ENCODE measurements at places on chromosomes 7 and 10.

GRCh38 chr10:31318854-31319601 is at the start of gene ZEB1:
TSS of gene ZEB1 (plus strand) at chr10:31319216. CDS start at chr10:31319235, 19 bp downstream.
- no peak for DNase-seq

- peak; percentile 66 for DNase-seq
These were observed 77.1 kb upstream of the DUSP5 start for GRCh38 chr10:110420401-110421193.

DNA sequence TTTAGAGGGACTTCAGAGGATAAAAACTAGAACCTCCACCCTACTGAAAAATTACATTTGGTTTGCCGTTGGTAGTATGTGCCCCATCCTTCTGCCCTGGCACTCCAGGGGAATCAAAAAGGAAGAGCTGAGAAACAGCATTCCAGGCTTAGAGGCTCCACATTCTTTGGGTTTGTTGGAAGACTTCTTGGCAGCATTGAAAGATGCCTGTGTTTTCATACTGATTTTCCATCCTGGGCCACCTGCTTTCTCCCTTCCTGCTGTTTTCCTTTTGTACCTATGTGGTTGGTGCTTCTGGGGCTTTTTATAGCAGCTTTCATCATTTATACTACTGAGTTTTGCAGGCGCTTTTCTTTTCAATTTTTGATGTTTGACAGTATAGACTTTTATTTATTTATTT is 61.7 kb downstream of the AUTS2 start:
- DNase-seq: no peak

DNA sequence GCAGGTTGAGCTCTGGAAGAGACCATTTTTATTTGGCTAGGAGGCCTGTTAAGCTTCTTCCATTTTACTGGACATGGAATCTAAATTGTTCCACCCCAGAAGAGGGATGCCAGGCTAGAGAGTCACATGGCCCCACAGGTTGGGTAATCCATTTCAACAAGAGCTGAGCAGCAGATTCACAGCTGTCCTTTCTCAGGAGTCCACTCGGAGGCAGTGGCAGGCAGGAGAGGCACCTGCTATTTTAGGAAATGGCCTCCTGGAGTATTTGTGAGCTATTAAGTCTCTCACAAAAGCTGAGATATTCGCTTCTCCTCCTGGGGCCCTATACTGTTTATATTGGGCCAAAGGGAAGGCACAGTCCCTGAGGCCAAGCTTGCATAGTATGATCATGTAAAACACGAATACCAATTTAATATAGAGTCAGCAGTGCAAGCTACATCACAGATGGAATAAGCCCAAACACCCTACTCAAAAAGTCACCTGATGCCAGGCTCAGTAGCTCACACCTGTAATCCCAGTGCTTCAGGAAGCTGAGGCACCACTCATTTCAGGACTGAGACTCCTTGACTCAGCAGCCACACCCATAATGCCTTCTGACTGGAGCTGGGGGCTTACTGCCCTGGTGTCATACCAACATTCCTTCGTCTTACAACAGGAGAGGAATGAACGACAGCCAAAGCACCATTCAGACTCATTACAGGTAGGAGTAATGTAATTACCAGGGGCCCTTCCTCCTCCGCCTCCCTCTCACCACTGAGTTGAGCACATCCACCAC is 124.1 kb downstream of the LMBR1 start:
- no peak for DNase-seq

GRCh38 chr10:111103196-111103840 is 26.5 kb downstream of the ADRA2A start:
- DNase-seq: no peak

DNA sequence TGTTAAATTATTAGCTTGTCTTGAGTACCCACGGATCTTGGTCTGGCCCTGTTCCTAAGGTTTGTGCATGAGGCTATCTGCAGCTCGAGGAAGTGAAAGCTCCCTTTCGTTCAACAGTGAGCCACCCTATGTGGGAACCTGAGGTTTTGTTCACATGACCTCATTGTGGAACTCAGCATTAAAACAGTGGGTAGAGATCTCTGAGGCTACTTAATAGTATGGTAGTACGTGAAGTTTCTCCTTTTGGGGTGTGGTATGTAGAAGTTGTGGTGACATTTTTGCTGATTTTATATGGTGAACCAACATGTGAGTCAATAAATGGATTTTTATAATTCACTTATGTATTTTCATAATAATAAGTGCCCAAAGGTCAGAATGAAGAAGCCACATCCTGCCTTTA is 252.7 kb upstream of the FERD3L start:
- peak; percentile 80 for DNase-seq

DNA sequence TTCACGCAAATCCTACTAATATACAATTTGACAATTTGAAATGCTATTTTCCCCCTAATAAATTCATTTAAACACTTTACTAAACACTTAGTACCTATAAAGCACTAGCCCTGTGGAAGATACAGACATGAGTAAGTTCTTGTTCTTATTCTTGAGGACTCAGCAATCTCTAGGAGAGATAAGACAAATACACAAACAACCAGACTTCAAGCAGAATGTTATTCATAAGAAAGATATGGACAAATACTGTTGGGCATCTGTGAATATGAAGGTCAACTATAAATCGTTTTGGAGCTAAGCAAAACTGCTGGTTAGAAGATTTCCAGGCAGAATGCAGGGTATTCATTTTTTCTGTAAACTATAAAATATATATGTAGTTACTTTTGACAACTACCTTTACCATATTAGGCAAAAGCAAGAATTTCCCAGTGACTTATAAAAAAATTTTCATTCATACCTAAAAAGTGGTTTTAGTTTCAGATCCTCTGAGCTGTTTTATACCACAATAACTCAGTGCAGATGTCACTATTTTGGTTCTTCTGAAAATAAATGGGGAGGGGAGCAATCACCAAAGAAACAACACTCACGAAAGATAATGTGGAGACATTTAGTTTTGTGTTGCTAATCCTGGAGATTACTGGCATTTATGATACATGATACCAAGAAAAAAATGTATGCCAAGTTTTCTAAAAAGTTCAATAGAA is 3.8 kb downstream of the VPS41 start:
- no peak for DNase-seq

DNA sequence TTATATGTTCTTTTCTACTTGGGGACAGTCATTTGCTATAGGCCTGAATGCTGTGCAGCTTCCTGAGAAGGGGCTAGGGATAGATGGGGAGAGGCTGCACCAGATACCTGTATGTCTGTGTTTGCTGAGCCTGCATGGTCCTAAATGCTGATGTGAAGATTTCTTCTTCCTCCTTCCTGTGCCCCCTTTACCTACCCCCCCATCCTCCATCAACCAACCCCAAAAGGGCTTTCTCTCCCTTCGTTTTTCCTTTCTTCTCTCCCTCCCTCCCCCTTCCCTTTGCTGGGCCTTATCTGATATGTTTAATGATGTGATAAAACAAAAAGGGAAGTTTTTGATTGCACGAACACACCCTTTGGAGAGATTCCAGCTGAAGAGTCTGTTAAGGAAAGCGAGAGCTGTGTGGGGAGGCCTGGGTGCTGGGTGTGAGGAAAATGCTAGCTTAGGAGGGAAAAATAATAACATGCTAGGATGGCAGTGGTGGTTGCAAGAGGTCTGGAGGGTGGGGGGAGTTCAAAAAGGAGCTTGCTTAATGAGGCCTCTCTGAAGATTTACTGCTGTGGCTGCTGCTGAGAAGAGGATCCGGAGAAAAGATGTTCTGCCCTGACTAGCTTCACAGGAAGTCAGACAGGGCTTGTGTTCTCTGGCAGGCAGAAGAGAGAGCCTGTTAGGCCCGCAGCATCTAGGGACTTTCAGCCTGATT is 101.8 kb downstream of the SAMD9 start:
- no peak for DNase-seq

DNA sequence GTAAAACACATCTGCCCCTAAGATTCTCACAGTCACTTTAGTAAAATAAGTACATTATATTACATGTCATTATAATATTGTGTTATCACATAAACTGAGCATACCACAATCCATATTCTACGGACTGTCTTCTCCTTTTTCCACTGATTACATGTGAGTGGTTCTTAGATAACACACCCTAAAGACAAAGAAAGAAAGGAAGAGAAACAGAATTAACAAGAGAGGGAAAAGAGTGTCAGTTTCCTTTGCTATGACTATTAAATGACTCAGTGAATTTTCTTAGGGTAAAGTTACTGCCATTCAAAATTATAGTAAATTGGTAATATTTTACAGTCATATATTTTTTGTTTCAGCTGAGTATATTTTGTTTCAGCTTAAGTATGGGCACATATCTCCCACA is 268.3 kb downstream of the TWIST1 start:
- no peak for DNase-seq

DNA sequence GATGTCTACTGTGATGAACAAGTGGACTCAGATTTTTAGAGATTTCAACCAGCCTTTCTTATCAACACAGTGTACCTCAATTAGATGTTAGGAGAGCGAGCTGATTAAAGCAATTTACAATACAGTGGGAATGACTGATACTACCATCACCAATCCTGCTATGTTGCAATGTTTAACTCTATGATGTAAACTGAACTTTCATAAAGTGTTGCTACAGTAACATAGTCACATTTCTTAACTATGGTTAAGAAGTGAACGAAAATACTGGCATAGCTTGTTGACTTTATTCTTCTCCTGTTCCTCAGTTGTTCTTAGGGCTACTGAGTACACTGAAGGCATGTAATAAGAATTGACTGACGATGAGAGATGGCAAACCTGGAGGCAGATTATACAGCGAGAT is 139.8 kb downstream of the MYOF start:
- DNase-seq: no peak

DNA sequence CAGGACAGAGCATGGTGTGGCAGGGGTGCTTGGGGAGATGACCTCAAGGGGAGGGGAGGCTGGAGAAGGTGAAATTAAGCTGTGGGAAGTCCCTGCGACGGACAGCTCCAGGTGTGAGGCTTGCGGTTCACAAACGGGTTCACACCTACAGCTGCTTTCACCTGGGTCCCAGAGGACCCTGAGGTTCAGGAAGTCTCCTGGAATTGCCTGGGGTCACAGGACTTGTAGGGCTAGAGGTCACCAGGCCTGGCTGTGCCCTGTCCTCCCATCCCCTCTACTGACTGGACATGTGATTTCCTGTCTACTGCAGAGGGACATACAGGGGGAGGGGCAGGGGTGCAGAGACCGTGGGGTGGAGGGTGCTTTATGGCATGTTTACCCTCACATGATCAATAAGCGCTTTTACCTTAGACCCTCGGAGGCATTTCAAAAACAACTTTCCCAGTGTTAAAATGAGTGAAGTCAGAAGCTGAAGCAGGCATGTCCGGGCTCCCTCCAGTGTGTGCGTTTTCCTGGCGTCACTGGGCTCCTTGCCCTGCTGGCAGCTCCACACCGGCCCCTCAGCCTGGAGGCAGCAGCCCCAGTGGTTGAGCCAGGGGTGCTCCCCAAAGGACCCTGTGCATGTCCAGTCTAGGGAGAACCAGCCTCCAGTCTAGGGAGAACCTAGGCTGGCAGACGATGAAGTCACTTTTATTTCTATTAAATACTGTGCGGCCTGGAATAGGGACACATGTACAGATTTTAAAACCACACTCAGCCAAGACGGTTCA is 66.6 kb upstream of the IGFBP3 start:
- no peak for DNase-seq

GRCh38 chr7:130959743-130960207 is 225.8 kb upstream of the KLF14 start:
- peak; percentile 25 for DNase-seq

Data from inflammatory macrophage (primary cell).